Erythroblast (primary cell): ENCODE measurements at places on chromosomes 2 and 18.
A peak's percentile ranks its signal among the peaks of the same experiment; 100 is the strongest.

DNA sequence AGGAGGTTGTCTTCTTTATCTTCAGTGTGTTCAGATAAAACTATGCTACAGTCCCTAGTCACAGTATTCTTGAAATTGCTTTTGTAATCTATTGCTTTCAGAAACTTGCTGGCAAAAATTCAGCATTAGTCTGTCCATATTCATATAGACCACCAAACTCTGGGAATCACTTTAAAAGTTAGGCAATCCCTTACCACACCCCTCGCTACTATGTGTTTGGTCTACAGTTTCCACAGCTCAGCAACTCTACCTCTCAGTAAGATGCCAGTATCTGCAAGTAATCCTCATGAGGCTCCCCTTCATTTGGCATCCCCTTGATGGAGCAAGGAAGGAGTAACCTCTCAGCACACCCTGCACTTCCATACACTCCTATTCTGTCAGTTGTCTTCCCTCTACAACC lies 1706.6 kb upstream of the CELF4 start:
- no peak for DNase-seq

GRCh38 chr2:145169285-145169684 lies 649.4 kb upstream of the ZEB2 start:
- no peak for DNase-seq

DNA sequence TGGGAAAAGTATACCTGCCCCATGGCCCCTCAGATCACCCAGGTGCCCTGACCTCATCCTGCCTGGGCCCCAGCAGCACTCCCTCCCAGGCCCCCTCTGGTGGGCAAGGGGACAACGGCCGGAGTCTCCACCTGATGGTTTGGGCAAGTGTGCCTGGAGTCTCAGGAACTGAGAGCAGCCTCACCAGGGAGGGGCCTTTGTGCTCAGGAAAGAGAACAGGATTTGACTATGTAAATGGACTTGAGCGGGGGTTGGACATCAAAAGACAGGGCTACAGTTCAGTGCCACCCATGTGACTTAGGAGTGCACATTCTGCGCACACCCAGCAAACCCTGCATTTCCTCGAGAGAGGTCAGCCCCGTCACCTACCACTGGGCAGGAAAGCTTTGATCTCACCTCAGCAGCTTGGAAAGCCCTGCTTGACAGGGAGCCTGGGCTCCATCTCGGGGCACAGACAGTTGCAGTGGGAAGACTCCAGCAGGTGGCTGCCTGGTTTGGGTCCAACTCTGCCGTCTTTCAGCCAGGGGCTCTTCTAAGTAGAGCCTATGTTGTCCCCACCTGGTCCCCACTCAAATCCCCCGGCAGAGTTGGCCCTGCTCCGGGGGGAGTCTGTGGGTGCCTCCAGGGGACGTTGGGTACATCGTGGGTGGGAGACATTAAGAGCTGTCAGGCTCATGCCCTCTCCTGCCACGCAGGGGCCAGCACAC lies 3.3 kb downstream of the INPP5D start:
- peak; percentile 35 for DNase-seq

GRCh38 chr18:58140387-58141325 lies 96.6 kb downstream of the NEDD4L start:
- no peak for DNase-seq

GRCh38 chr2:8515864-8516533 lies 165.9 kb upstream of the ID2 start:
- DNase-seq, result no peak

DNA sequence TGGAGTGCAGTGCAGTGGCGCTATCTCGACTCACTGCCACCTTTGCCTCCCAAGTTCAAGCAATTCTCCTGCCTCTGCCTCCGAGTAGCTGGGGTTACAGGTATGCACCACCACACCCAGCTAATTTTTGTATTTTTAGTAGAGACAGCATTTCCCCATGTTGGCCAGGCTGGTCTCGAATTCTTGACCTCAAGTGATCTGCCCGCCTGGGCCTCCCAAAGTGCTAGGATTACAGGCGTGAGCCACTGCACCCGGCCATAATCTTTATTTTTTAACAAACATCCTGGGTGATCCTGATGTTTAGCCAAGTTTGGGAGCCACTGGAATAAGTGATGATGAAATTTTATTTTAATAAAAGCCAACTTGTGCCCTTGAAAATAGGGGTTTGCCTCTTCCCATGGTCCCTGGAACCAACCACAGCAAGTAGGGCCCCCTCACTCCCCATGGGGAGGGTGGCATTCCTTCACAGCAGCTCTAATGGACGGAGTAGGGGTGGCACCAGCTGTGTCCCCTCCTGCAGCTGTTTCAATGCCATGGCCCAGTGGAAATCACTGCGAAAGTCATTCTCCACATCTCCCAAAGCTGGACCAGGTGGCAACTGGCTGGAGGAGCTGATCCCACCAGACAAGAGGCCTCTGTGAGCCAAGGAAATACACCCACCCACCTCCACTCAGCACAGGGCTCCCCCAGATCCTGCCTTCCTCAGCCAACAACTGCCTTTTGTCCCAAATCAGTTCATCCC lies 194.8 kb downstream of the ZFP36L2 start:
- no peak for DNase-seq

DNA sequence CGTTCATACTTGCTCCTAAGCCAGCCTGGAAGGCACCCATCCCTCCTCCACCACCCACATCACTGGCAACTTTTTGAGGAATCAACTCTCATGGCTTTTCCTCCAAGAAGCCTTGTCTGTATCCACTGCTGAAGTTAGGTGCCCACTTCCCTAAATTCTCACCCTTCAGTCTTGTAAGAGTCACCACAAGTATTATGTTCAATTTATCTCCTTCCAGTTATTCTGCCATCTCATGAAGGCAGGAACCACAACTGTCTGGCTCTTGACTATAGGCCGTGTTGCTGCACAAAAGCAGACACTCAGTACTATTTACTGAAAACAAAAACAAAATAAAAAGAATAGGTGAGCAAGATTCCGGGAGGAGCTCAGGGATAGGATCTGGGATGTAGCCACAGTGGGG lies 234.8 kb downstream of the CYRIA start:
- no peak for DNase-seq

DNA sequence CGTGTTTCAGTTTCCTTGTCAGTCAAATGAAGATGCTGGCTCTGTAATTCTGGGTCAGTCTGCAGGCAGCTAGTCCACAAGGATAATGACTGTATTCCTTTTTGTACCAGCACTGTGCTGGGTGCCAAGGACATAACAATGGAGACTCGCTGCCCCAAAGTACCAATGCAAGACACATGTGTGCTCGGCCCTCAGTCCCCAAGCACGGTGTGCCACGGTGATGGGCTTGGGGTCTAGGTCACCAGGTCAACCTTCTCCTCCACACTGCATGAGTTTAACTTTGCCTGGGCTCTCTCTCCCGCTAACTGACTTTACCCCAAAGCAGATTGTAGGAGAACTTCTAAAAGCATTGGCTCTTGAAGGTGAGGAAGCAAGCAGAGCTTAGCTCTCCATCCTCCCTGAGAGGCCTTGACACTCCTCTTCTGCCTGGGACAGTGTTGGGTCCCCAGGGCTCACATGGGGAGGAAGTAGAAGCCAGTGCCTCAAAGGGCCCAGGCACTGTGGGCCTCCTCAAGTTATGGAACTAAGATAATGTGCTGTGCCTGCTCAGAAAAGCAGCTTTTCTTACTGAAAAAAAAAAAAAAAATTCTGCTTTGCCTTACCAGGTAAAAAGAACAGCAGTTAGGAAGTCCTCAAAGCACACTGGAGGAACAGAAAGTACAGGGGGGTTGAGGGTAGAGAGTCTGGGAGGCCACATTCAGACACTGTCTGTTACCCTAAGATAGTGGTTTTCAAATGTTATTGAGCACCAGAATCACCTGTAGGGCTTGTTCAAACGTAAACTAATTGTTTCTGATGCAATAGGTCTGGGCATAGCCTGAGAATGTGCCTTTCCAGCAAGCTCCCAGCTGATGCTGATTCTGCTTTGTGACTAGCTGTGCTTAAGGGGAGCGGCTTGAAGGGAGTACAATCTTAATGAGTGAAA lies 276.4 kb upstream of the CXCR4 start:
- no peak for DNase-seq

- DNase-seq, result no peak
These were observed 56.5 kb upstream of the EDAR start for GRCh38 chr2:109045505-109045904.

GRCh38 chr2:23532391-23533337 lies 147.7 kb downstream of the KLHL29 start:
- DNase-seq, result no peak

DNA sequence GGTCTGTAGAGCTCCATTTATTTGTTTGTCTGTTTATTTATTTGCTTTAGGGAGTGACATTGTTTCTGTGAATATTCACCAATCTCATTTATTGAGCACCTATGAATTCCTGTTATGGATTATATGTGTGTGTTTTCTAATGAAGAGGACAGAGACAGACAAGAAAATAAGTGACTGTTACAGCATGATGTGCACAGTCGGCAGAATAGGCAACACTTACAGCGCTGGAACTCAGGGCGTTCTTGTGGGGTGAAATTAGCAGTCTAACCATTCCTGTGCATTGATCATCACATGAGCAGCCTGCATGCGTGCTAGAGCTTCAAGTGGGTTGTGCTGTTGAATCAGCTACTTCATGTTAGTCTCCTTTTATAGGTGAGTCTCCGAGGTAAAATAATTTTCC lies 960.7 kb downstream of the SLC4A3 start:
- no peak for DNase-seq

GRCh38 chr2:119641562-119642258 lies 37.3 kb upstream of the TMEM177 start:
- peak; percentile 75 for DNase-seq

- no peak for DNase-seq
These were observed 70.2 kb upstream of the TEX51 start for GRCh38 chr2:126828491-126828890.

GRCh38 chr2:47697000-47697601 lies 85.8 kb upstream of the MSH6 start:
- no peak for DNase-seq

GRCh38 chr2:46564811-46565241 lies 85.5 kb downstream of the TMEM247 start:
- peak; percentile 35 for DNase-seq

DNA sequence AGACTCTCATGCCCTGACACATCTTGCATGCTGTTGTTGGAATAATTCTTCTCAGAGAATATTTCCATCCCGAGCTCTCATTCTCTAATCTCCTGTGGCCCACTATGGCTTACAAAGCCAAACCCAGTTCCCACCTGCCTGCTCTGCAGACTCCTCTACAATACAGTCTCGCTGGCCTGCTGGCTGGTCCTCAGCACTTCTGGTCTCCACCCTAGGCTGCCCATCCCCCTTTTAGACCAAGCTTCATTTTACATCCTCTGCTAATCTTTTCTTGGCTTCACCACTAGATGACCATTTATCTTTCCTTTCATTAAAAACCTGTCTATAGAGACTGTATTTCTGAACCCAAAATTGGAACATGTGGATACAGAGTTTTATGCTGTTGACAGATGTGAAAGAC lies 42.5 kb upstream of the YPEL5 start:
- no peak for DNase-seq

GRCh38 chr2:156346731-156347130 lies 14.2 kb upstream of the NR4A2 start:
- DNase-seq, result no peak

GRCh38 chr2:71989671-71990070 lies 158.0 kb downstream of the CYP26B1 start:
- no peak for DNase-seq

- DNase-seq, result no peak
These were observed 615.7 kb downstream of the EPHA4 start for GRCh38 chr2:220956429-220956828.

GRCh38 chr18:35941299-35941698 lies 31.2 kb upstream of the RMP24 start:
- no peak for DNase-seq

DNA sequence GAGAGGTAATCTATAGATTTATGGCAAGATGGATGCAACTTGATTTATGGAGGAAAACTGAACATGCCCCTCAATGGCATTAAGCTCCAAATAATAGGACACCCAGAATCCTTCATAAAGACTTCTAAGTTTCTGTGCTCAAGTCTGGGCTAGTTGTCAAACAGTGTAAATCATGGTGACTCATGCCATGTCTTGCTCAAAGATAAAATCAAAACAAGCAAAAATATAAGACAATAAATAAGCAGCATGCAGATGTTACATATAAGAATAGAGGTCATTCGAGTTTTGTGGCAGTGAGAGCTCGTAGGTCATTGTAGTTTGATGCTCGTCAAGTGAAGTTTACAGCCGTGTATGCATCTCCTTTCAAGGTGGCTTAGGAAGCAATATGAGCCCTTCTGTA lies 403.2 kb downstream of the THSD7B start:
- no peak for DNase-seq

DNA sequence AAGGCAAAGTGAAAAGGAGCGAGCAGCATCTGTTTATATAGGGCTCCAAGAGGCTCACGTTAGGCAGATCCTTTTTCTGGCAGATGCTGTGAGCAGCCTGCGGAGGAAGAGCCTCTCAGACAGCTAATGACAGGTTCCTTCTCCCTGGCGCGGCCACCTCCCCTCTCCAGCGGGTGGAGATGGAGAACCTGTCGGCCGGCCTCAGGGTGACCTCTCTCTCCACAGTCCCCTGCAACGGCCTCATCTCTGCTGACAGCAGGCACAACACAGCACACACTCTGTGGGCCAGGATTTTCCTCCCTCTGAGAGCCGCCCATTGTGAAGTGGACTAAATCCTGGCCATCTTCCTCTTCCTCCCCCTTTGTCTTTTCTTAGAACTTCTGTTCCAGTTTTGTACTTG lies 119.8 kb downstream of the PRKCE start:
- no peak for DNase-seq

DNA sequence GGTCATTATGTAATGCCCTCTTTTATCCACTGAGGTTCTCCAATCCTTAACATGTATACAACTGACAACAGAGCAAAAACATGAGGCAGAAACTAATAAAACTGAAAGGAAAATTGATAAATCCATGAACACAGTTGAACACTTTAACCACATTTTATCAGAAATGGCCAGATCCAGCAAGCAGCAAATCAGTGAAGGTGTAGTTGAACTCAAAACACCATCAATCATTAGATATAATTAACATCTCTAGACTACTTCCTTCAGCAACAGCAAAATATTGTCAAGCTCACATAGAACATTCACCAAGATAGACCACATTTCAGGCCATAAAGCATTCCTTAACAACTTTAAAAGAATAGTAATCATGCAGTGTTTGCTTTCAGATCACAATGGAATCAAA lies 72.9 kb downstream of the HS6ST1 start:
- no peak for DNase-seq

DNA sequence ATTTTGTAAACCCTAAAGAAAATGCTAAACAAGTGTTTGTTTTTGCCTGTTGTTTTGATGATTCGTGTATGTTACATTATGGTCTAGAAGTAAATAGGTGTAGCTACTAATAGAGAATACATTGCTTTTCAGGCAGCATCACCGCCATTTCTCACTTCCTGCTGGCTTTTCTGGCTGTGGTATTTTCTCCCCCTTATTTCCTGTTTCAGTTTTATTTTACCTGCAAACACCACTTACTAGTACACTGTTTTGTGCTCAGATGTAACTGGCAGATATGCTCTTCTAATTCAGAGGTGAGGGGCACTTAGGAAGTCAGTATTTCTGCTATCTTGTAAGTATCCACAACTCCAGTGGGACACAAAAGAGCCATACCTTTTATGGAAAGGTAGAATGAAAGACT lies 38.1 kb upstream of the SLC3A1 start:
- no peak for DNase-seq
